Stimulated activated CD4-positive, alpha-beta T cell treated with anti-CD3 and anti-CD28 coated beads, TNF-alpha, amount 100 ng/mL, for 1 hour (primary cell): ENCODE measurements at places on chromosomes 4 and X.

DNA sequence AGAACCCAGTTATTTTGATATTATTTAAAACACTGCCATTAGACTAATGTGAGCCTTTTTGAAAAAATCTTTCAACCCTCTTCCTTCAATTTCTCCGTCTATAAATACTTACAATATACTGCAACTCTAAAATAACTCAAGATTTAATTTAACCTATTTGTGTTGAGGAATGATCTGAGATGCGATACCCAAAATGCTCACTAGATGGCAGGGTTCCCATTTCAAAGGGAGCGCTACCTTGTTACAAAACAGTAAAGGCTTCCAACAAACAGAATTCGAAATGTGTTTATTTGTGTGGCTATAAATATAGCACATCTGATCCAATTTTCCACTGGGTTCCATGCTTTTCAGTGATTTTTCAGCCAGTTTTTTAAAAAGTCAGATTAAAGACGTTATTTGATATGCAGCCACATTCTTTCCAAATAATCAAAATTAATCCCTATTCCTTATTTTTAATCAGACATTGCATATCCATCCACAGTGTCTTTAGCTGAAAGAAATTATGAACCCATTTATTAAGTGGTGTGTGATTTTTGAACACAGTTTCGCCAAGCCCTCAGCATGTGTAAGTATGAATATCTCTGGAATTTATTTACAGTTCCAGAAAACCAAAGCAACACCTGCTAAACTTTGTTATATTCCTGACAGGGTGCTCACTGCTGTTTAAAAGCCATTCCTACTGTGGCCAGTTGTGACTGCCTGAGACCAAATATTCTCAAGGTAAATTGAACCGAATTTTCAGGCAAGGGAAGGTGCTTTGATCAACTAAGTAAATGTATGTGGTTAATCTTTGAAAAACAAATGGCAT is 668.0 kb upstream of the LCORL start:
- DNase-seq: no peak

DNA sequence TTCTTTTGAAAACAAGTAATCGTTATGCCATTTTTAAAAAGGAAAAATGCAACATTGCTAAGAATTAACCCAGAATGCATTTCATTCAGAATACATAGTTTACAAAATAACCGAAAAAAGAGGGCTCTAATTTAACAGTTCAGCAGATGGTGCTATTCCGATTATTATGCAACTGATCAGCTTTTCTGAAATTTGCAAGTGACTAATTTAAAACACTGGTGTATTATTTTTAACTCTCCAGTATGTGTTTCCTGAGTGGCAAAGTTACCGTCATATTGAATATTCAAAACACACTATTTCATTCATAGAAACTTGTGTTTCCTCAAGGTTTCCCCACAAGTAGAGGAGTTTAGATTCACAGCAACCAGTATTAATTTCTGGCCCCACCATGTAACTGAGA is 21.1 kb downstream of the ZBTB49 start:
- DNase-seq: no peak

- DNase-seq: no peak
Observed at GRCh38 chr4:36427696-36428095, 146.3 kb downstream of the DTHD1 start.

- DNase-seq: no peak
Observed at GRCh38 chrX:24148121-24148520, 1.4 kb upstream of the ZFX start.

GRCh38 chr4:90841676-90842075 is 714.5 kb downstream of the CCSER1 start:
- no peak for DNase-seq

- DNase-seq: no peak
Observed at GRCh38 chrX:131646106-131646505, 102.2 kb downstream of the OR13H1 start.

GRCh38 chr4:98963538-98964433 is 31.7 kb upstream of the METAP1 start:
- no peak for DNase-seq

DNA sequence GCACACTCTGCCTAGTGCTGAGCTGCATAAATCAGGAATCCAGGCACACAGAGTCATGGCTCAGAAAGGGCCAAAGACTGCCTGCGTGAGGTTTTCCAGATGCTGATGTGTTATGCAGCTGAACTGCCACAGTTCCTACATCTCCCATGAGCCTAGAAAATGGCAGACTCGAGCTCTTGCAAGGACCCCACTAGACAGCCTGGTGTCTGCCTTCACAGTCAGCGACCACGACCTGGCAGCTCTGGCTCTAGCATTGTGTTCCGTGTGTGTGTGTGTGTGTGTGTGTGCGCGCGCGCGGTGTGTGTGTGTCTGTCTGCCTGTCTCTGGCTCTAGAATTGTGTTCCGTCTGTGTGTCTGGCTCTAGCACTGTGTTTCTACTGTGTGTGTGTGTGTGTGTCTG is 203.6 kb upstream of the AGTR2 start:
- no peak for DNase-seq

DNA sequence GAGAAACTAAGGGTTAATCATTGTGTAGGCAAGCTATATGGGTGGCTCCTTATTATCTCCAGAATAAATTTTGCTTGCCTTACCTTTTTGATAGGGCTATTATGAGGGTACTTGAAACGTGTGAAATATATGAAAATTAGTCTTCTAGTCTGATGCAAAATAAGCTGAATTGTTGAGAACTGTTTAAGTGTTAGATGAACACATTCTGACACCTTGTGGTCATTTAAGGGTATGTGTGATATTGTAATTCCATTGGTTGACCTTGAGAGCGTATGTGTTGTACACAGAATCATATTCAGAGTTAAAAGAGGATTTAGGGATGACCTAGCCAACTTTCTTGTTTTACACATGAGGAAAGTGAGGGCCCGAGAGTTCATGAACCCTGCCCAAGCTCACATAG is 44.6 kb upstream of the LINC00632 start:
- DNase-seq: no peak

DNA sequence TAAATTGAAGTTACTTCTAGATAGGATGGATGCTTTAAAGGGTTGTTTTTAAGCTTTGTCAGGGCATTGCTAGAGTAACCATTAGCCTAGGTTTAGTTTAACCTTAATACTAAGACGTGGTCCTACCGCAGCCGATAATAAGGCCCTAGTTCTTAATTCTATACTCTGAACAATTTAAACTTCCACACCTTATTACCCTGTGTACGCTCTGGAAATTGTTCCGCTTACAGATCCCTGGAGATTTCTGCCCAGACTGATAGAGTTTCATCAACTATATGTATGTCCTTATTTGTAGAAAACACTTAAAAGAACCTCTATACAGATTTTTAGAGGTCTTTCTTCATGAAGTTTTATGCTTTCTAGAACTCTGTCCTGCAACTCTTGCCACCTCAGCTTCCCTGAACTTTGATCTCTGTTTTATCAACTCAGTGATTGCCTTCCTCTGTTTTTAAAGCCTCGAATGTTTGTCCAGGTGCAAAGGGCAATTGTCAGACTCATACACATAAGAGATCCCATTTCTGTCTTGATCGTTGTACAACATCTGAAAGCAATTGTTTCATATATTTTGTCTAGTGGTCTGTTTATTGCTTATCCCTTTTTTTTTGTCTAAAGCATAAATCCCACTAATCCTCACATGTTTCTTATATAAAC is 71.1 kb upstream of the VCX start:
- no peak for DNase-seq

DNA sequence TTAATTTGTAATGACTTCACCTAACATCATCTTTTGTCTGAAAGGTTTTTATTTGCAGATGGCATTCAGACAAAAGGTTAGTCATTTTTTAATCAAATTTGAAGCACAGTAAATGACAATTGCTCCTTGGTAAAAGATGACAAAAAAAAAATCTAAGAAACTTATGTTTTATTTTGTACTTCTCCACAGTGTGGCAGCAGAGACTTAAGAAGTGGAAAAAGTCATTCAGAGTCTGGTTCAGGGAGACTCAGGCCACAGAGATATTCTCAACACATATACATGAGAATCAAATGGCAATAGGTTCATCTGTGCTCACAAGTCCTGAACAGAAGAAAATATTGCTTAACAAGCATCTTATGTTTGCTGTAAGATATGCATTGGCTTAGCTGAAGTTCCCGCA is 436.2 kb downstream of the KCNIP4 start:
- no peak for DNase-seq

DNA sequence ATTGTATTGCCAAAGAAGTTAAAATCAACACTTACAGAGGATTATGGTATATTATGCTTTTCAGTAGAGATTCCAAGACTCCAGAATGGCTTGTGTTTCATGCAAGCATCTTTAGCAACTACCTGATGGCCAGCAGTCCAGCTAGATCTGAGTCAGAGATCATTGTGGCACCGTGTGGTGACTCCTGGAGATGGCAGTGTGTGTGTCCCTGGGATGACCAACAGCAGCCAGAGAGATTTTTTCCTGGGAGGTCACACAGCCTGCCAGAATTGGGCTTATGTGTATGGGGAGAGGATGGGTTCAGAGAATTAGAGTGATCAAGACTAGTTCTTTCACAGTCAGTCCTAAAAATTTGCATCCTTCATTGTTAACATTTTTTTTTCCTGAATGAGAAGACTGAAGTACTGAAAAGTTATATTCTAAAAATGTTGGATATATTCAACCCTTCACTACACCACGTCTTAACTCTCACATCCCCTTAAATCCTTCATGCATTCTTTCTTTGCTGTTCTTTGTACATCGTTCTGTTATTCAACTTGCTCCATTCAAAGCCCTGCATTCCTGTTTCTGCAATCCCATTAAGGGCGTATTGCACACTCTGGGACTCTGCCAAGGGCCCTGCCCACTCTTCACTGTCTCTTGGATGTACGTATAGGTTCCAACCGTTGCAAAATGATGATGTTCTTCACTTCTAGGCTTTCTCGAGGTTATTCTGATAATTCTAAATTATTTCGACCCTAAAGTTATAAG is 12.4 kb downstream of the TENM3 start:
- DNase-seq: no peak

DNA sequence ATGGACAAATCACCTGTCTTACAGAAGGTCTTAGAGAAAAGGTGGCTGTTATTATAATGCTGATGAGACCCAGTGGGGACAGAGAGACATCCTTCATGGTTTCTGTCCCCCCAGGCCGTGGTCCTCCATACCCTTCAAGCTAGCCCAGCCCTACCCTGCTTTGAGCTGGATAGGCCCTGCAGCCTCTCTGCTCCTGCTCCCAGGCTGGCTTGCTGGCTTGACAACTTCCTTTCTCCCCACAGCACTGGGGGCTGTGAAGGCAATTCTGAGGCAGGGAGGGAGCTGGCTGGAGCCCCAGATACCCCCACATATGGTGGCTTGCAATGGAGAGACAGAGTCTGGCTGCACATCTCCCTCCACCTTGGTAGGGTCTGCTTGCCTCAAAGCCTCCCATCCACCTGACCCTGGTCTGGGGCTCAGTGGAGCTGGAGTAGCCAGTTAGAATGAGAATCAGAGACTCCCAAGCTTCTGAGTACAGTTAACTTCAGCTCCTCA is 118.2 kb downstream of the PJA1 start:
- no peak for DNase-seq

DNA sequence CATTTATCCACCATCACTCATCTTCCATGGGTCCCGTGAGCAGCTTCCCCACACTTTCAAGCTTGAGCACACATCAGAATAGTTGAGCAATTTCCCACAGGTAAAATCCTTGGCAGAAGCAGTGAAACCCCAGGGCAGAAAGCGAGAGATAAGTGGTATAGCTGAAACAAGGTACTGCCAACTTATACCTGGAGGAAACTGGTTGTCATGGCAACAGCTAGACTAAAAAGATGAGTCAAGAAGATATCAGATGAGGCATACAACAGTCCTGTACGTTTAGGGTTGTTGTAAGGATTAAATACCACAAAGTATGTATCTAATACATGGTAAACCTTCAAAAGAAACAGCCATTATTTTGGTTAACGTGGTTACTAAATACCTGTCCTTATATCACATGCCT is 66.9 kb upstream of the PHOX2B start:
- no peak for DNase-seq

- DNase-seq: no peak
Observed at GRCh38 chr4:85370400-85371032, 104.4 kb upstream of the ARHGAP24 start.

DNA sequence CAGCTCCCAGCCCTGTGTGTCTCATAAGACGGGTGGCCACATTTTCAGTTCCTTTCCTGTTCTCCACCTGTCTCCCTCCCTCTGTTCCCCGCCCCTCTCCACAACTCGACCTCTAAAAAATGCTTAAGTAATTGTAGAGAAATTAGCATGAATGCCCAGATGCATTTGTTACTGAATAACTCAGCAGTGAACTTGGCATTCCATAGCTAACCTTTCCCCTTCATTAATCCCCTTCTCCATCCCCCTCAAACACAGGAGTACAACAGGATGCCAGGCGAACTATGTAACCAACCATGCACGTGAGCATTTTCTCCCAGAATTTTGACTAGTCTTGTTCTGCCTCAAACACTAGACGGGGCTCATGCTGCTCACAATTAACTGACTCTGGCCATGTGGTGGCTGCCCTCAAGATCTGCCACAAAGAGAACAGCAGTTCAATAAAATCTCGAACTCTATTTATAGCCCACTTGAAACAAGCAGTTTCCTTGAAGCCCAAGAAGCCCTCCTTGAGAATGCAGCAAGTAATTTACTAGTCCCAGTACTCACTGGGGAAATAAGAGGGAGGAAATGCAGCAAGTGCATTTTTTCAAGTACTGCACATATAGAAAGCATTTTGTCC is 351.2 kb downstream of the ARHGAP24 start:
- no peak for DNase-seq

DNA sequence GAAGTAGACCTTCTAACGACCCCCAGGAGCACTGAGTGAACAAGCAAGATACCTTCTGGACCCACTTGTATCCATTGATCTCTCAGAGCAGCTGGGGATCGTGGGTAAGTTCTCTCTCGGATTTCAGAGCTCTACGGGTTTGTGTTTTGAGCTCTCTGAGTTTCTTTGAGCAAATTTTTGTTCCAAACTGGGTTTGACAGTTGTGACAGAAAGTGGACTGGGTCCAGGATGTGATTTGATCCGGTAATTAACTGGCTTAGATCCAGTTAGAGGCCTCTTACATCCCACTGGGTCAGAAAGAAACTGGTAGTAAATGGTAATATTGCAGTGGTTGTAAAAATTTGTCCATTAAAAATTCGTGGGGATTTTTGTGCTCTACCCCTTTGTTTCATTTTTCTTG is 459.2 kb downstream of the INPP4B start:
- DNase-seq: no peak

- DNase-seq: no peak
Observed at GRCh38 chr4:155478336-155478835, 101.6 kb upstream of the MAP9 start.

- no peak for DNase-seq
Observed at GRCh38 chr4:81694176-81694913, 222.6 kb upstream of the RASGEF1B start.

GRCh38 chr4:184453365-184454160 is 20.8 kb downstream of the IRF2 start:
- DNase-seq: no peak

GRCh38 chr4:1249731-1250526 is 999 bp upstream of the CTBP1 start:
- DNase-seq: no peak

GRCh38 chr4:39522068-39522467 is 5.2 kb downstream of the UGDH start:
- DNase-seq: no peak

DNA sequence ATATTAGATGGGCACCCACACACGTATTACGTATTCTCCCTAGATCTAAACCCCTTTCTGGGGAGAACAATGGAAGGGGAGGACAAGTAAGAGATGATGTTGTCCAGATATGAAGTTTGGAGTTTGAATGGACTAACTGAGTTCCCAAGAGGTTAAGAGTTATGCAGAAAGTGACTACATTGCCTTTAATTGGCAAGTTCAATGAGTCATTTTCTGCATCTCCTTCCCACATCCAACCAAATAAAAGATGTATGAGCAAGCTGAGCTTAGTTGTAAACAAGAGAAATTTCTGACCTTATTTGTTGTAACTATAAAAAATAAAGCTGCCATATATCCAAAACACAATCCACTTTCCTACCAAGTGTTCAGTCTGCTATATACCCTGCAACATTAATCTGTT is 50.5 kb downstream of the TIGD2 start:
- no peak for DNase-seq
